Stimulated activated CD4-positive, alpha-beta T cell treated with anti-CD3 and anti-CD28 coated beads, Interleukin-4, amount 100 ng/mL, for 24 hours (primary cell): ENCODE measurements at places on chromosomes 6 and 20.

GRCh38 chr20:46040902-46041535 lies 12.0 kb downstream of the SLC12A5 start:
- peak; percentile 46 for DNase-seq

GRCh38 chr6:40819182-40819834 lies 219.7 kb downstream of the UNC5CL start:
- no peak for DNase-seq

GRCh38 chr20:36672991-36673390 lies 27.0 kb upstream of the SLA2 start:
- no peak for DNase-seq

DNA sequence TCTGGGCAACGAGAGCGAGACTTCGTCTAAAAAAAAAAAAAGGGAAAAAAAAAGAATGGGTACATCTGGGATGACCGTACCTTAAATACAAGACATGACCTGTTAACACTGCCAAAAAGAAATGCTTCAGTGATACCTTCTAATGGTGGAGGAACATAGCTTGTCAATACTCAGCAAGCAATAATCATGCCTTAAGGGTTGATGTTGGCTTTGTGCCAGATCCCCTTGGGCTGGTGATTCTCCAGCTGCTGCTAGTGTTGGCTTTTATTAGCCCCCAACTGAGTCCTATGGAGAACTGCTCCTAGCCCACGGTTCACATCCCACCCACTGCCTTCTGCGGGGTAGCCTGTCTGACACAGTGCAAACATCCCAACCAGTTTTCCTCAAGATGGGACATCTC lies 134.9 kb downstream of the PLCB1 start:
- DNase-seq: no peak

DNA sequence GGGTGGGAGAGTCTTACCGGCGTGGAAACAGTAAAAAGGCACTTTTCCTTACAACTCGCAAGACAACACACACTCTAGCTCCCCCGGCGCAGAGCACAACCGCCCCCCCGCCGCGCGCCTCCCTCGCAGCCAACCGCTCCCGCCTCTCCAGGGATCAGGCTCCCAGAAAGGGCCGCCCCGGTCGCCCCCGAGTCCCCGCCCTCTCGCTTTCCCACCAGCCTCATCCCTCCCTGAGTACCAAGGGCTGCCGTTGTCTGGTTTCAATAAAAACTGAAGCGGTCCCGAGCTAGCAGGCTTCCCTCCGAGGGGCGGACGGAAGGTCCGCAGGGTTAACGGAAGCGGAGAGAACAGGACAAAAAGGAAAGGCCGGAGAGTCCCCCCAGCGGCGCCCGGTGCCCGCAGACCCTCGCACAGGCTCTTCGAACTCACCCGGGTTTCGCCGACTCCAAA lies 804 bp downstream of the ELOVL5 start:
- DNase-seq: peak; percentile 56

- no peak for DNase-seq
Observed at GRCh38 chr6:75563032-75563431, 38.6 kb upstream of the SENP6 start.

DNA sequence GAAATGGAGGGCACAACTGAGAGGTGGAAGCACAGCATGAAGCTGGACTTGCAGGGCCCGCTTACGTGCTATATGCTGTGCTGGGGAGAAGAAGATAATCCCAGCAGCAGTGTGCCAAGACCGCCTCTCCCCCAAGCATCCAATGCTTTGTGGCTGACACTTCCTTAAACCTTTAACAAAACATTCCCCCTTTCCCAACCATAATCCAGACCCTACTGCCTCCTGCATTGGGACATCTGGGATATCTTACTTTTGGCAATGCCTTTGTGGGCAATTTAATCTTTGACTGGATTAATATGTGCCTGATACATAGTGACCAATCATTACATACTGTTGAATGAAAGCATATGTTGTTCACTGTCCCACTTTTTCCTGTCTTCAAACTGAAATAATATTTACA lies 3.1 kb upstream of the TENT5A start:
- DNase-seq: no peak

DNA sequence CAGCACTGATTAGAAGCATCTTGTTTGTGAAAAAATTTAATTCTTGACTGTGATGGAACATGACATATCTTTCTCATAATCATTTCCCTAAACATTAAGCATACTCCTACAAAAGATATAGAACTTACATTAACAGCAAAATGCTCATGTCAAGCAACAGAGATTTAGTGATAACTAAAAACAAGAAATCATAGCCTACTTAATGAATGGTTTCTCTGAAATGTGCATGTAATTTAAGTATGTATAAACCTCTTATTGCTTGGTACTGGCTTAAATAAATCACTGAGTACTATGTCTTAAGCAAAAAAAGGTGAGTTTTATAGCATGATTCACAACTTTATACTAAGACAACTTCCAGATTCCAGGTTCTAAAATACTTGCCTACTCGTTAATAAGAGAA lies 9.3 kb downstream of the ROMO1 start:
- no peak for DNase-seq

DNA sequence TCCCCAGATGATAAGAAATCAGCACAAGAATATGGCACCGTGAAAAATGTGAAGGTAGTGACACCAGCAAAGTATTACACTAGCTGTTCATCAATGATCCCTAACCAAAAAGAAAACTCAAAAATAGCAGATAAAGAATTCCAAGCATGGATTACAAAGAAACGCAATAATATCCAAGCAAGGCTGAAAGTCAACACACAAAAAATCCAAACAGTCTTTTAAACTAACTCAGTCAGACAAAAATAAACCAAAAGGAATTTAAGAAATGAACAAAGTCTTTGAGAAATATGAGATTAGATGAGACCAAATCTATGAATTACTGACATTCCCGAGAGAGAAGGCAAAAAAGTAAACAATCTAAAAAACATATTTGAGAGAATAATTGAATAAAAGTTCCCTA lies 976.1 kb upstream of the MAP3K7 start:
- no peak for DNase-seq

- DNase-seq: no peak
Observed at GRCh38 chr6:150673720-150674346, 74.1 kb downstream of the PLEKHG1 start.

GRCh38 chr6:70103798-70104197 lies 199.1 kb downstream of the COL9A1 start:
- no peak for DNase-seq

- DNase-seq: no peak
Observed at GRCh38 chr6:4017058-4017739, 61.7 kb downstream of the FAM217A start.

DNA sequence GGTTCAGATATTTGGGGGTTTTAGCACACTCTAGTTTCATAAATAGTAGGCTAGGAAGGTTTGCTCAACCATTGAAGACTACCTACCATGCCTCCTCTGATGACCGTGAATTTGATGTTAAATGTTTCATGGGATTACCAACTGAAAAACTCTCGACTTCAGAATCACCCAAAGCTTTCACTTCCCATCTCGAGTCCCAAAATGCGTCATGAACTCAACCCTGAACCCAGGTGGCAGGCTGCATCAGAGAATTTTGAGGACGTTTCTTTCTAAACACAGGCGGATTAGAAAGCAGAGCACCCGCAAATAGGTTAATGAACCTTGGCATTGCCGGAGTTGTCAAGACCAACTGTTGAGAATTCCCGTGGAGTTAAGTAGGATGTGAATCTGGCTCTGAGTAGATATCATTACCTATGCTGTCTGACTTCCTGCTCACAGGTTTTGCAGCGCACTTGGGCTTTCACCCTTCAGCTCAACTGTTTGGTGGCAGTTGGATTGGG lies 98.4 kb upstream of the ADTRP start:
- DNase-seq: no peak

GRCh38 chr6:33620856-33621710 lies at the start of gene ITPR3:
Gene ITPR3, plus strand, starts transcription at chr6:33621322. Its CDS starts 281 bp downstream, at chr6:33621603.
- DNase-seq: peak; percentile 71

- no peak for DNase-seq
Observed at GRCh38 chr20:10247440-10247839, 28.8 kb downstream of the SNAP25 start.

- no peak for DNase-seq
Observed at GRCh38 chr20:51562332-51563173, 20.0 kb upstream of the NFATC2 start.

DNA sequence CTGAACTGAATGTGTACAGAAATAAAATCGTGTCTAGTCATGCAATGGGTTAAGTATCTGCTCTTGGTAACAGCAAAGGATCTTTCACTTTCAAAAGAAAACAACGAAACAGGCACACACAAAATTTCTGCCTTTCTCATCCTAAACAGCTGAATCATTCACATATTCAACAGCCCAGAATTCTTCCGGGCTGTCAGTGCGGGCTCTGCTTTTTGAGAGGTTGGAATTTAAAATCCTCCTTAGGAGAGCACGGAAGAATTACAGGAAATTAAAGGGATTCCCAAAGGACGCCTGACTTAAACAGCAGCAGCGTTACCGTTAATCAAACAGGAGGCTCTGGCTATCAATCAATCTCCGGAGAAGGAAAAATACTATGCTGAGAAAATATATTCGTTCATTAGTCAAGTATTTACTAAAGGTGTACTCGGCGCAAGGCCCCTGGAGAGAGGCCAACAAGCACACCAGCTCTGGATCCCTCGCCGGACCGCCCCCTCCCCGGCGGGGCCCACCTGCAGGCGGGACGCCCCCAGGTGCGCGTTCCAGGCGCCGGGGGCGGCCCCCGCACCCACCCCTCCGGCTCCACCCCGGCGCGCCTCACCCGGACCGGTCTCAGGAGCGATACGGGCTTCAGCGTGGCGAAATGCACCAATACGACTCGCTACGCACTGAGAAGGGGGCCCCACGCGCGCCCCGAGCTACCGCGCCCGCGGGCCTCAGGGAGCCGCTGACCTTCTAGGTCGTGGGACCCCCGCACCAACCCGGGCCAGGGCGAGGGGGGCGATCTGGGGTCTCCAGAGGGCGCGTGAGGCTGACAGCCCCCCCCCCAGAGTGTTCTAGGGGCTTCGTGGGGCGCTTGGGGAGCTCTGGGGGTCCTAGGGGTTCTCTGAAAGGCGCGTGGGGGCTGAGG lies 1.0 kb downstream of the NAPB start:
- peak; percentile 53 for DNase-seq

DNA sequence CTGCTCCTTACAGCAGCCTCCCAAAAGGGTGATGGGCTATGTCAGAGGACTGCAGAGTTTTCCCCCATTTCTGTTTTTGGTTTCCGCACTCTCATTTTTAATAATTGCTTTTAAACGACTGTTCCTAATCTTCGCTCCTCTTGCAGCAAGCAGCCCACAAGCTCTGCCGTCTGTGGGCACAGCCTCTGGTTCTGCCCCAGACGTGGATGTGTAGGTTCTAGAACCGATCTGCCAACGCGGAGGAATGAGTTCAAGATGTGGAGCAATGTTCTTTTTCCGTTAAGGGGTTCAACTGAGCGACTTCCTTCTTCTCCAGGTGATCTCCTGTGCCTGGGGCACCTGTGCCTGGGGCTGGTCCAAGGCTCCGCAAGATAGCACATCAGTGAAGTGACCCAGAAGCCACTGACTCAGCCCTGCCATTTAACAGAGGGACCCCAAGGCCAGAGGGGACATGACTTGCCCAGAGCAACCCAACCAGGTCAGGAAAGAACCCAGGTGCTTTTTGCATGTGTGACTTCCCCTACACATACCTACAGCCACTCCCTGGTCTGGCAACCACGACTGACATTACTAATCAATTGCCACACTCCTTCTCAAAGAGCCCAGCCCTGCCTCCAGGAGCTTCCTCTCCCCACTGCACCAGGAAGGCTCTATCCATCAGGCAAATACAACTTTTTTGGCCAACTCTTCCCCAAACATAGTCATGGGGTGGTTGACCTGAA lies 22.7 kb downstream of the PMEPA1 start:
- DNase-seq: no peak

DNA sequence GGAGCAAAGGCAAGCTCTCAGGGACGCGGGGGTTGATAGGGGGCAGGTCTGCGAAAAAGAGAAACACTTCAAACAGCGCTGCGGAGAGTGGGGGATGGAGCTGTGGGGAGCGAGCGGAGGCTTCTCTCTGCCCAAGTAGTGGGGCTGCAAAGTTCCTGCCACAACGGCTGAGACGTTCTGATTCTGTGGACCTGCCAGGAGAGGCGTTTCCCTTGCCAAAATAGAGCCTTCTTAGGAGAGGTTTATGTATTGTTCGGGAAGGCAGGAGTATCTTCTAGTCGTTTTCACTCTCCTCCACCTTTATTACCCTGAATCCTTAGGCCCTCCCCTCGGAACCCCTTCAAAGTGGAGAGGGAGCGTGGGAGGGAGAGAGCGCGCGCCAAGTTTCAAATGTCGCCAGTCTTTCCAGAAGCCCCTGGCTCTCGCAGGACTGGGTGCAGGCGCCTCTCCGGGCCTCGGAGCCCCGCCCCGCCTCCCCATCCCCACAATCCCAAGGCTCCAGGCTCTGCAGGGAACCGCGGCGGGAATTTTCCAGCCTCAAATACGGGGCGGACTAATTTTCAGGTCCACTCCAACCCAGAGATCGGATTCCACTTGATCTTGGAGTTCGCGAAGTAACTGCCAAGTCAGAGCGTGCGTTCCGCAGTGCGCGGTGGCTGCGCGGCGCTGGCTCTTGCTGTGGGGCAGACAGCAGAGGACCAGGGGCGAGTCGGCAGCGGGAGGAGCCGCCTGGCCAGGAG lies 10.0 kb upstream of the POU3F2 start:
- DNase-seq: no peak

DNA sequence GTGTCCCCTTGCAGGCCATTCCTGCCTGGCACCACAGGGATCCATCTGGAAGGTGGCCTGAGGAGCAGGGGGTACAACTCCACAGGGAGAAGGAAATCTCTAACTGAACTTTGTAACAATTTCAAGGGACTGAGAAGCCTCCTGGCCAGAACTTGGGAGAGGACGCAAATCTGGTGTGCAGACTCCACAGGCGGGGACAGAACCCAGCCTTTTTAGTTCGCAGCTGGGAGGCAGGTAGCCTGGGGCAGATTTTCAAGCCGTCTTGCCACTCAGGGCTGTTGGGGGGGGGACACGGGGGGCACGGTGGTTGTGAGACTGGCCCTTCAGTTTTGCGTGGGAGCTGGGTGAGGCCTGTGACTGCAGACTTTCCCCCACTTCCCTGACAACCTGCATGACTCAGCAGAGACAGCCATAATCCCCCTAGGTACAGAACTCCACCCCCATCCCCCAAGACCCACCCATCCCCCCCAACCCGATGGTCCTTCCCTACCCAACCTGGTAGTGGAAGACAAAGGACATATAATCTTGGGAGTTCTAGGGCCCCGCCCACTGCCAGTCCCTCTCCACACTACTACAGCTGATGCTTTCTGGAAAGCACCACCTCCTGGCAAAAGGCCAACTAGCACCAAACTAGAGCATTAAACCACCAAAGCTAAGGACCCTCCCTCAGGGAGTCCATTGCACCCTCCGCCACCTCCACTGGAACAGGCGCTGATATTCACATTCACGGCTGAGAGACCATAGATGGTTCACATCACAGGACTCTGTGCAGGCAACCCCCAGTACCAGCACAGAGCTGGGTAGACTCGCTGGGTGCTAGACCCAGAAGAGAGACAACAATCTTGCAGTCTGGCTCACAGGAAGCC lies 3.0 kb upstream of the HUS1B start:
- DNase-seq: no peak

- peak; percentile 42 for DNase-seq
Observed at GRCh38 chr6:137849181-137849980, 17.7 kb upstream of the TNFAIP3 start.

GRCh38 chr6:21519642-21520041 lies 73.9 kb upstream of the SOX4 start:
- DNase-seq: no peak
